ENCODE measurements at places on chromosomes 2 and 18.

- no peak for DNase-seq
These were observed 33.8 kb downstream of the ZNF519 start for GRCh38 chr18:14098428-14098827.

DNA sequence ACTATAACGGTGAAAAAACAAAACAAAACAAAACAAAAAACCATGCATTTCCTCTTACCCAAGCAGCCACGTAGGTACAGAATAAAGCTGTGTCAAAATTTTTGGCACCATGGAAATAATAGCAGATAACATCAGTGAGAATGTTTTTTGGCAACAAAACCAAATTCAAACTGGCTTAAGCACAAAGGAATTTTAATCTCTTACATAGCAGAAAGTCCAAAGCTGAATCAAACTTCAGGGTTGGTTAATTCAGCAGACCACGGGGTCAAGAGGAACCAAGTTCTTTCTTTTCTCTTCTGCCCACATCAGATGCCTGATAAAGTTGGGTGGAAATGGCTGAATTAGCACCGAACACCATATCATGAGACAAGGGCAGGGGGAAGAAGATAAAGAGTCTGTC lies 129.5 kb downstream of the PAX3 start:
- no peak for DNase-seq

GRCh38 chr2:20421988-20422370 lies 24.9 kb upstream of the RHOB start:
- peak; percentile 99 for DNase-seq

- DNase-seq: no peak
These were observed 20.3 kb downstream of the ANKRD30B start for GRCh38 chr18:14768241-14768640.

GRCh38 chr2:140596447-140596846 lies 1534.4 kb downstream of the LRP1B start:
- DNase-seq: no peak

- DNase-seq: no peak
These were observed 89.7 kb downstream of the FSIP2 start for GRCh38 chr2:185828326-185828725.

GRCh38 chr2:239884051-239884405 lies 141.1 kb downstream of the NDUFA10 start:
- DNase-seq: no peak

- no peak for DNase-seq
These were observed 42.4 kb upstream of the FIGN start for GRCh38 chr2:163778045-163778781.

- DNase-seq: no peak
These were observed 73.1 kb upstream of the PDE1A start for GRCh38 chr2:182499706-182500470.

DNA sequence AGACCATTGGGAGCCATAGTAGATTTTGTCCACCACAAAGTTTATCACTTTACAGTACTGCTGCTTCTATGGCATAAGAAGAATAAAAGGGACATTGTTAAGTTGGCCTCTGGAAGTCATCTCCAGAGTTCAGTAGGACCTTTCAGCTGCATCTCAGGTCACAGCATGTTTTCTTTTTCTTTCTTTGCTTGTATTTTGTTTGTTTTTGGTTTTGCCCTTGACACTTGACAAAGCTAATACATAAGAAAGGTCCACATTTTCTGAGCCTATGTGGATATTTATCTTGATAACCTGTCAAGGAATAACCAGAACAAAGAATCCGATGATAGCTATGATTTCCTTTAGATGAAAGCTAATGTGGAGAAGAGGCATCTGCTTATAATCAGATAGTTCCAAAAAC lies 101.6 kb upstream of the XIRP2 start:
- DNase-seq: no peak

- DNase-seq: no peak
These were observed 151.3 kb downstream of the TANC1 start for GRCh38 chr2:159119652-159120257.

- DNase-seq: no peak
These were observed 42.1 kb upstream of the GLS start for GRCh38 chr2:190838492-190838910.

- DNase-seq: no peak
These were observed 4.0 kb downstream of the ALPP start for GRCh38 chr2:232382331-232383225.

DNA sequence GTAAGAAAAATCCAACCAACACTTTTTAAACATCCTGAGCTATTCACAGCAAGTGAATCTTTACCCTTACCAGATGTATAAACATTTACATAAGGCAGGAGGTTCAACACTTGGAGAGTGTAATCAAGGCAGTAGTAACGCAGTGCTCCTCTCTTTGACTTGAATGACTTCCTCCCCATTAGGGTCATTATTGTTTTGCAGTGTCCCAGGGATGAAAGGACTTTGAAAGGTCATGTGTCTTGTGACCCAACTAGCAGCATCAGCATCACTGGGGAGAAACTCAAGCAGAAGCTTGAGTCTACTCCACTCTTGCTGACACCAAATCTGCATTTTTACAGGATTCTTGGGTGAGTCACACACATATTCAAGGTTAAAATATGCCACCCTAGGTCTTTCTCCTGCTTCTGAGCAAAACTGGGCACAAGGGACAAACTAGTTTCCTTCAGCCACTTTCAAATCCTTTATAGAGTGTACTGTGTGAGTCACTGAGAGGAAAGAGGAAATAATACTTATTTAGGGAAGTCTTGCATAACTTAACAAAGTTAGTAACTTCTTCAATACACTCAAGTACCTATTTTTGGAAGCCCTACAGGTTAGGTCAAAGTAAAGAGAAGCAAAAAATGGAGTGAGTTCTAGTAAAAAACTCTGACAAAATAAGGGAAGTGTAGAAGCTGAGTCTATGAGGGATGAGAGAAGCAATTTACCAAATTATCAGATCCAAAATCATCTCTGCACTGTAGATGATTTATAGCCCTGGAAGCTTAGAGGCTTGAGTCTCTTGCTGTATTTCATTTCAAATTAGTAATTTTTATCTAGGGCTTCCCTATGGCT lies 51.0 kb upstream of the EML4 start:
- no peak for DNase-seq

DNA sequence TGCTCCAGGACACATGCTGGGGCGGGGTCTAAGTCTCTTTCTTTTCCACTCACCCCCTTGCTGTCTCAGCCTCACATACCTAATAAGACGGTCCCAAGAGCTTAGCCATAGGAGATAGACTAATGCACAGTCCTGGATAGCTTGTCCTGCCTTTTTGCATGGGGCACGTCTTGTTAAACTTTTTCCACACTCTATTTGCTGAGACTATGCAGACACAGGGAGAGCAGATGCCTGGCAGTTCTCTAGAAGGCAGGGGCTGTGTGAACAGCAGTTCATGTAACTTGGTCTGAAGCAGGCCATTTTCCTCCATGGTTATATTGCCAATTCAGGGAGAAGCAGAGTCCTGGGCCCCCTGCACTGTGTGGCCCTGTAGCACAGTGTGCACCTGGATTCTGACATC lies 142.1 kb downstream of the SEPTIN10 start:
- no peak for DNase-seq

DNA sequence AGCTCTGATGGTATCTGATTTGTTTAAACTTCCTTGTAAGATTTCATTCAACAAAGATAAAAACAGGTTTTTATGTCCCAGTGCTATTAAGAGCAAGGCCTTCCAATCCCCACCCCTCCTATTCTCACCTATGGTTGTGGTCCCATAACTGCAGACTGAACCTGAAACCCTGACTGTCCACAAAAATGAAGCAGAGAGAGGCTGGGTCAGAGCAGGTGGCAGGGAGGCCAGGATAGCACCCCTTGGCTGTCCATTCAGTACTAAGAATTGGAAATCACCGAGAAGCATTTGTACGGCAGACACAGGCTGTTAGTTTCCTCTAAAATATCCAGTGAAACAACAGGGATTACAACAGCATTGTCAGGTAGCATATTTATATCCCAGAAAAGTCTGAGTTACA lies 37.3 kb upstream of the FMNL2 start:
- DNase-seq: no peak

GRCh38 chr2:150234787-150235446 lies 252.6 kb downstream of the RND3 start:
- no peak for DNase-seq

GRCh38 chr2:42879913-42880737 lies 87.7 kb upstream of the HAAO start:
- DNase-seq: peak; percentile 26

- DNase-seq: no peak
These were observed 47.8 kb upstream of the REG3G start for GRCh38 chr2:78977661-78978145.

DNA sequence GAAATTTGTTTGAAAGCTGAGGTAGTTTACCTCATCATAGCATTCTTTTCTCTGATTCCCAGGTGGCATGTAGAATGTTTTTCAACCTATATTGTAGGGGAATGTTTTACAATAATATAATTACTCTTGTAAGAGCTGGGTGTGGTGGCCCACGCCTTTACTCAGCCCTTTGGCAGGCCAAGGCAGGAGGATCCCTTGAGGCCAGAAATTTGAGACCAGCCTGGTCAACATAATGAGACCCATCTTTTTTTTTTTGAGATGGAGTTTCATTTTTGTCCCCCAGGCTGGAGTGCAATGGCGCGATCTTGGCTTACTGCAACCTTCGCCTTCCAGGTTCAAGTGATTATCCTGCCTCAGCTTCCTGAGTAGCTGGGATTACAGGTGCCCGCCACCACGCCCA lies 3.6 kb downstream of the USP39 start:
- no peak for DNase-seq

DNA sequence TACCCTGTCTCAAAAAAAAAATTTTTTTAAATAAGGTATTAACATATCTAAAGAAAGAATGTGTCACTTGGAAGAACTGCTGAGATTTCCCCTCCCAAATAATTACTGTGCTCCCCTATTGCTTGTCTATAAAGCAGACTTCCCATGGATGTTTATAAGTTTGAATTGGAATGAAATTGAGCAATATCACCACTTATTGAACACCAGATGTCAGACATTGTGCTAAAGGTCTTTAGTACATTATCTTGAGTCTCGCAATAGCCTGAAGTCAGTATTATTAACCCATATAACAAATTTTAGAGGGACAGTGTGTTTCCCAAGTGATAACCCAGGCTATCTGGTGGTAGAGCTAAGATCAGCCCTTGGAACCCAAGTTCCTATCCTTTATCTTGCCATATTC lies 102.9 kb upstream of the MSH2 start:
- no peak for DNase-seq
